Epithelial cell of esophagus (primary cell): ENCODE measurements at places on chromosomes 2 and 18.

DNA sequence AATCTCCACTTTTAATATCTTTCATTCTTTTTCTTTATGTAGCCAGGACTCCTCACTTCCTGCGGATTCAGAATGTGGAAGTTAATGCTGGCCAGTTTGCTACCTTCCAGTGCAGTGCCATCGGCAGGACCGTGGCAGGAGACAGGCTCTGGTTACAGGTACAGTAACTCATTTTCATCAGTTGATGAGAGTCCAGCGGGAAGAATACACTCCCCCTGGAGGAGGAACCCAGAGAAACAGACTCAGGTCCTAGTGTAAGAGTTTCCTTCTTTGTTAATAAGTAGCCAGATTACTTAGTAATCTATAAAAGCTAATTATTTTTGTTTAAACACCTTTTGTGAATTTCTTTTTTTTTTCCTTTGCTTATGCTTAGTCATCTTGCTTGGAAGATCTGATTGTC, 359.4 kb downstream of the PTPRM start:
- peak; percentile 32 for DNase-seq

GRCh38 chr2:4765787-4766530, 926.2 kb upstream of the SOX11 start:
- no peak for DNase-seq

GRCh38 chr2:48339451-48339850, 190.5 kb upstream of the STON1 start:
- peak; percentile 6 for DNase-seq

GRCh38 chr2:103785432-103785831, 1023.6 kb downstream of the TMEM182 start:
- DNase-seq: no peak

DNA sequence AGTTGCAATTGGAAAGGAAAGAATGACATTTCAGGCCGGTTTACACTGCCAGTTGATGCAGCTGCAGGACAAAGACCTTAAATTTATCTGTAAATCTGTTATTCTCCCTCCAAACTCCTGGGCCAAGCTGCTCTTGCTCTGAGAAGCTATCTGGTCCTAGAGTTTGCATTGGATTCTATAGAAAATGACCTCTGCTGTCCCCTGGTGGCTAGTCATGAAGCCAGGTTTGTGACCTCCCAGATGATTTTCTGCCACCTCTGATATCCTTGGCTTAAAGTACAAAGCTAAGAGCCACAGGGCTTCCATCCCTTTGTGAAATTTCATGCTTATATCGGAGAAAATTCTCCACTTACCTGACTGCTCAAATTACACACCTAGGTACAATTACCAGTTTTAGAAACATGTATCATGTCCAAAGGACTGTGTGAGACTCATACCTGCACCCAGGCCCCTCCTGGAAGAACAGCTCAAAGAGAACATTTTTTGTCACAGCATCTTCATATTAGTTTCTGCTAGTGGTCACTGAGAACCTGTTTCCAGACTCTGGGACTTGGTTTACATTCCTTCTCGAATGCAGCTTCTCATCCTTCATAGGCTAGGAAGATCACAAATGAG, 28.9 kb upstream of the IER3IP1 start:
- peak; percentile 50 for DNase-seq

DNA sequence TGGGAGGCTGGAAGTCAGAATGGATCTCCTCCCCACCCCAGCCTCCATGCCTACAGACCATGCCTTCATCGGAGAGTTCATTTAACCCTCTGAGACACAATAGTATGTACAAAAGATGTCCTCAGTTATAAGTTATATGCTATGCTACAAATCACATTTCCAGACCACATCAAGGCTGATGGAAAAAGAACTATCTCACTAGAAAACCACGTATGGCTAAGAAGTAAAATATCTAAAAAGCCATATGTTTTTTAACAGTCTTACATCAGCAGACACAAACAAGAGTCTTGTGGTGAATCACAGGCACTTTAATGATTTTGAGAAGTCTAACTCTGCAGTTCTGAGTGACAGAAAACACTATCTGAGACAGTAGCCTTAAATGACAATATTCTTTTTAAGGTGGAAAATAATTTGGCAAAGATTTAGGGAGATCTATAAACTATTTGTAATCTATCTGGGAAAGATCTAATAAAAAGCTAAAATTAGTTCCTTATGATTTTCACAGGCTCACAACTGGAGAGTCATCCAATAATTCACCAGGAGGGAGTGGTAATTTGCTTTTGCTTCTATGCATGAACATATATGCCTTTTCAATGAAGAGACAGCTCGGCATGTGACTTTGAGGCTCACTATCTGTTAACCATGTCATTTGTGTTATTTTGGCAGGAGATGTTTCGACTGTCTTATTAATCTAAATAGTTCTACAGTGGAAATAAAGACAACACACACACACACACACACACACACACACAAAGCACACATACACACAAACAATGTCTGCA, 197.5 kb downstream of the IRS1 start:
- DNase-seq: no peak

DNA sequence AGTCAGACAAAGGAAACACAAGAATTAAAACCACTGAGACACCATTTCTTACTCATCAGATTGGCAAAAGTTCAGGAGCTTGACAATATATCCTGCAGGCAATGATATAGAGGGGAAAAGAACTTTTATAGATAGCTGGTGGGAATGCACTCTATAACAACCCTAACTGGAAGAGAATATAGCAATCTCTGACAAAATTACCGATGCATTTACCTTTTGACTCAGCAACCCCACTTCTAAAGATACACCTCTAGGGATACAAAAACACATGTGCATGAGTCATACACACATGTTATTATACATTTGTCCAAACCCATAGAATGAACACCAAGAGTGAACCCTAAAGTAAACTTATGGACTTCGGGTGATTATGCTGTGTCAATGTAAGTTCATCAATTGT, 79.4 kb upstream of the SRD5A2 start:
- DNase-seq: peak; percentile 23

DNA sequence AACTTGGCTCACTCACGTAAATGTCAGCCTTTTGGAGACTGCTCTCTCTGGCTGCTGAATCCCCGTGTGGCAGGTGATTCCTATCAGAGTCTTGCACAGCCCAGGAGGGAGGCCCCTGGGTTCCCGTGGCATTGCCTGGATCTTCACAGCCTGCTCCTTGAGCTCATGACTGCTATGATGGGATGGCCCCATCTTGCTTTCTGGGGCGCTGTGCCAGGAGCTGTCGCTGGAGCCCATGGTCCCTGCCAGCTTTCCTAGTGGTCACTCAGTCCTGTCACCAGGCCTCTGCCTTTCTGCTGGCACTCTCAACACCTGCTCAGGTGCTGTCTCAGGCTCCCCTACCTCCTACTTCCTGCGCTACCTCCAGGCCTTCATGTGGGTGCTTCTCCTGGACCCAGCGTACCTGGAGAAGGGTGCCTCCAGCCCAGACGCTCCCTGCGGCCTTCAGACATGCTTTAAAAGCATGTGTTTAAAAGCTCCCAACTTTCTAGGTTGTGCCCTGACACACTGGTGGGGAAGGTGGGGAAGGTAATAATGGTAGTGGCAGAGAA, 110.1 kb downstream of the MCFD2 start:
- DNase-seq: no peak

- DNase-seq: no peak
Measured at GRCh38 chr2:84029903-84030575, 429.0 kb downstream of the SUCLG1 start.

DNA sequence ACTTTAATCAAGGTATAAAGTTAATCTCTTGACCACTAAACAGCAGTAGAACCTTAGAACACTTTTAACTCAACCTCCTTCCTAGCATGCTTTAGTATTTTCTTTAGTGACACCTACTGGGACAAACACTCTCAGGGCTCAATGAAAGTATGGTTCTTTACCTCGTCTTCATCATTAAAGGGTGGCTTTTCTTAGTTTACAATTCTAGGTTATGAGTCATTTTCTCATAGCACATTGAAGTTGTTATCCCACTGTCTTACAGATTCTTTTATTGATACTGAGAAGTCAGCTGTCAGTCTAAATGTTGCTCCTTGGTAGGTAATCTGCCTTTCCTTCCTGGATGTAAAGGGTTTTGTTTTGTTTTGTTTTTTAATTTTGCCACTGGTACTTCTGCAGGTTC, 38.0 kb downstream of the SIGLEC15 start:
- DNase-seq: no peak

DNA sequence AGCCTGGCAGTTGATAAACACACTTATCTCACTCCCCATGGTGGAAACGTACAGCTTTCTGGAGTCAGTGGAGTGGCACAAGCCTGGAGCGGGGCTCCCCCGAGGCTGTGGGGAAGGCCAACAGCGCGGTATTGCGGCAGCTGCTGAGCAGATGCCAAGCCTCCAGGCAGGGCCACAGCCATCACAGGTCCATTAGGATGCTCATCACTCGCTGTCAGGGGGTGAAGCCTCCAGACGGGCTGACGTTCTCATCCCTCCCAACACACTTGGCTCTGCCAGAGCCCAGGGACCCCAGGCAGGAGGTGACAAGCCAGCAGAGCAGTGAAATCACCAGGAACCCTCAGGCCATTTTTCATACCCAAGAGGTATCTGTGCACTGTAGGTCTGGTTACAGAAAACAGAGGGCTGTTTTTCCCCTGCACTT, 529.2 kb upstream of the KLHL29 start:
- DNase-seq: no peak

DNA sequence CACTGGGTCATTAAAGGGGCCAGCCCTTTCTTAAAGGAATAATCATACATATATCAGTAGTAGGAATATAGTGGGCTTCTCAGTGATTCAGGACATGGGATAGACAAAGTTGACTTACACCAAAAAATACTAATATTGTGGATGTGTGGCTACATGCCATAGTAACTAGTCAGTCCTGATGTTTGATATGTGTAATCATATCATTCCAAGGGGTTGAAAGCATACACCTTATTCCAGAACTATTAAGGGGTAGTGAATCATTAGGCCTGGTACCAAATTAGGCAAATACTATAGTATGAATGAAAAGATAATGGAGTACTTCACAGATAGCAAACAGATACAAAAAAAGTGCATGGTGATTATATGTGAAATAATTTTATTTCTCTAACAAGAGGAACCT, 814.9 kb upstream of the NRXN1 start:
- DNase-seq: peak; percentile 25

DNA sequence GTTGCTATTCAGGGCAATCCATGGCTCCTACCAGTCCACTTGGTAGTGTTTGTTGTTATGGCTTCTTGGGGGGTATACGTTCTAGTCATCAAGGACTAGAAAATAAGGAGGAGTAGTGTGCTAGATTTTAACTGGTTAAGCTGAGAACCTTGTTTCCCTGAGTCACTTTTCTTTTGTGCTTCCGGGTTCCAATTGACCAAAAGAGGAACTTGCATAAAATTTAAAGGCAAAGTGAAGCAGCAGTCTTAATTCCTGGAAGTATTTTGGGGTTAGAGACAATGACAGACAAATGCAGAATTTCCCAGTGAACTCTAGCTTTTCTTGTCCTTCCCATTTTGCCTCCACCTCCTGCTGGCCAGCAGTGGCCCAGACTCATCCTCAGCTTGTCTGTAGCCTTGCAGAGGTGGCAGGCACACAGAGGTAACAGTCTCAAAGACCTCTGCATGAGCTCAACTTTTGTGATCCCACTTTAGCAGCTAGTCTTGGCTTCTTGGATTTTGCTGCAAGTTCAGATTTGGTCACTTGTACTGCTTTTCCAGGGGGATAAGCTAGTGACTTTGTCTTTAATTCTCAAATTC, 1105.8 kb upstream of the NXPH2 start:
- DNase-seq: no peak

DNA sequence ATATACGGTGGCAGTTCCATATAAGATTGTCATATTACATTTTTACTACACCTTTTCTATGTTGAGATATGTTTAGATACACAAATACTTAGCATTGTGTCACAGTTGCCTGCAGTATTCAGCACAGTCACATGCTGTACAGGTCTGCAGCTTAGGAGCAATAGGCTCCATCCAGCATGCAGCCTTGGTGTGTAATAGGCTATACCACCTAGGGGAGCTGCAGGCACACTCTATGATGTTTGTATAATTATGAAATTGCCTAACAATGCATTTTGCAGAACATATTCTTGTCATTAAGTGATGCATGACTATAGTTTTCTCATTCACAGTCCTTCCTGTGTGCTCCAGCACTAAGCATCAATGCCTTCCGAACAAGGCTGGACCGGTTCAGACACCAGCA, 133.4 kb downstream of the NDUFA10 start:
- DNase-seq: no peak

DNA sequence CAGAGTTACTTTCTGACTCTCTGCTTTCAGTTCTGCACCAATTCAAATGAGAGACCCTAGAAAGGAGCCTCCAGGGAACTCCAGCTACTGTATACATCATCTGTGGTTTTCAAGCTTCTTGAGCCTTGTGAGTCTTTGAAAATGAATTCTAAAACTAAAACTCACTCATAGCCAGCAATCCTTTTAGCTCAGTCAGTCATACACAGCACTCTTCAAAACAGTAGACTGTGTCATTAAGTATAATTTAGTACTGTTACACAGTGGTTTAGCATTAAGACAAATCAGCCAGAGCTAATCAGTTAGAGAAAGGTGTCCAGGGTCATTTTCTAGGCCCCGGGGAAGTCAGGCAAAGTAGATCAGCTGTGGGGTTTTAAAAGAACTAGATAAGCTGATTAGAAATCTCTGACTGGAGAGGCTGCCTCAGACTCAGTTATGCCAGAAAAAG, 322.1 kb upstream of the THUMPD2 start:
- peak; percentile 11 for DNase-seq

GRCh38 chr2:20722592-20723240, 55.8 kb downstream of the GDF7 start:
- DNase-seq: no peak

- no peak for DNase-seq
Measured at GRCh38 chr18:39751921-39752320, 2186.3 kb upstream of the CELF4 start.

DNA sequence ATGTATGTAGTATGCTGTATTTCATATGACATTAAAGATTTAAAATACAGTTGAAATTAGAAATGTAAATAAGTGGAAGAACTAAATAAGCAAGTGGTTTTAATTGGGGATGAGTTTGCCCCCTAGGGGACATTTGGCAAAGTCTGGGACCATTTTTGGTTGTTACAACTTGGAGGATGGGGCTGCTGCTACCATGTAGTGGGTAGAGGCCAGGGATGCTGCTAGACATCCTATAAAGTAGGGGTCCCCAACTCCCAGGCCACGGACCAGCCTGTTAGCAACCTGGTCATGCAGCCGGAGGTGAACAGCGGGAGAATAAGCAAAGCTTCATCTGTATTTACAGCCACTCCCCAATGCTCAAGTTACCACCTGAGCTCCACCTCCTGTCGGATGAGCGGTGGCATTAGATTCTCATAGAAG, 27.9 kb upstream of the ASNSD1 start:
- peak; percentile 34 for DNase-seq

- peak; percentile 51 for DNase-seq
Measured at GRCh38 chr2:149068996-149069888, 30.7 kb downstream of the LYPD6B start.
